SK-N-SH (cell line): ENCODE measurements at places on chromosomes 11 and 22.

GRCh38 chr11:34928960-34929680 lies 12.7 kb downstream of the PDHX start:
- peaks cover 11% of the 10 kb centered on the region; the same call in 1 of the 2 replicates for H3K4me1 ChIP-seq
- peaks cover 16% of the 10 kb centered on the region for H3K36me3 ChIP-seq
- DNase-seq = no peak
- no peak overlapping the region for H3K27ac ChIP-seq
- no peaks in the 10 kb centered on the region for H3K27me3 ChIP-seq

GRCh38 chr11:67654225-67654624 lies 3.7 kb upstream of the ACY3 start:
- H3K36me3 ChIP-seq = no peaks in the 10 kb centered on the region
- H3K4me1 ChIP-seq = no peaks in the 10 kb centered on the region; the same call in 1 of the 2 replicates
- H3K27ac ChIP-seq = no peak overlapping the region
- no peak for DNase-seq

GRCh38 chr11:81915045-81915444 lies 818.6 kb downstream of the FAM181B start:
- no peaks in the 10 kb centered on the region for H3K4me1 ChIP-seq
- no peak overlapping the region for H3K4me3 ChIP-seq
- DNase-seq = no peak
- no peaks in the 10 kb centered on the region for H3K36me3 ChIP-seq

- H3K4me3 ChIP-seq = no peak overlapping the region
- H3K27ac ChIP-seq = no peak overlapping the region
- no peaks in the 10 kb centered on the region for H3K4me1 ChIP-seq
- no peak for DNase-seq
Measured at GRCh38 chr11:1641096-1641495, 11.5 kb downstream of the KRTAP5-5 start.

- H3K36me3 ChIP-seq = peaks cover 23% of the 10 kb centered on the region
- peak within 1 kb of the TSS; percentile 98 for H3K4me3 ChIP-seq
- DNase-seq = peak; percentile 96
- peaks cover 8% of the 10 kb centered on the region for H3K4me1 ChIP-seq
Measured at GRCh38 chr11:116772443-116773202, at the start of gene BUD13. TSS of gene BUD13 (minus strand) at chr11:116772987. CDS start at chr11:116772964, 23 bp downstream.

DNA sequence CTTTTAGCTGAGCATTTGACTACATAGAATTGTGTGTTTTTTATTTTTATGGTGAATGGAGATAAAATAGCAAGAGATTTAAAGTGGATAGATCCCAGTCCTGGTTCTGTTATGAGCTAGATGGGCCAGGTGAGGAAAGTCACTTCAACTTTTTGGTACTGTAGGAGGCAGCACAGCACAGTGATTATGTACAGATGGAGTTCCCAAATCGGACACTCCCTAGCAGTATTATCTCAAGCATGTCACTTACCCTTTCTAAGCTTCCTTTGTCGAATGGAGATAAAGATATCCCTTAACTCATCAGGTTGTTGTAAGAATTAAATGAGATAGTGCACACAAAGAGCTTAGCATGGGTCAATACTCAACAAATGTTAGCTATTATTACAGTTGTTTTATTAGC lies 5.3 kb downstream of the EXPH5 start:
- no peaks in the 10 kb centered on the region for H3K4me1 ChIP-seq
- no peak overlapping the region for H3K4me3 ChIP-seq
- H3K27me3 ChIP-seq = peaks cover 9% of the 10 kb centered on the region; the same call in 1 of the 2 replicates
- H3K27ac ChIP-seq = no peak overlapping the region

- H3K4me3 ChIP-seq = no peak overlapping the region
- no peaks in the 10 kb centered on the region for H3K36me3 ChIP-seq
- no peak overlapping the region for H3K27ac ChIP-seq
- no peak for DNase-seq
Measured at GRCh38 chr11:123504401-123504800, 74.3 kb downstream of the GRAMD1B start.

- no peak overlapping the region for H3K27ac ChIP-seq
- H3K4me3 ChIP-seq = no peak overlapping the region
- H3K4me1 ChIP-seq = no peaks in the 10 kb centered on the region
- no peak for DNase-seq
- no peaks in the 10 kb centered on the region for H3K36me3 ChIP-seq
- no peaks in the 10 kb centered on the region for H3K27me3 ChIP-seq
Measured at GRCh38 chr22:37169406-37169805, 18.6 kb downstream of the C1QTNF6 start.

- no peak overlapping the region for H3K4me3 ChIP-seq
- H3K27ac ChIP-seq = no peak overlapping the region
- peaks cover 13% of the 10 kb centered on the region for H3K36me3 ChIP-seq
- no peaks in the 10 kb centered on the region for H3K27me3 ChIP-seq
- no peaks in the 10 kb centered on the region for H3K4me1 ChIP-seq
- DNase-seq = no peak
Measured at GRCh38 chr11:77981346-77981947, 13.0 kb downstream of the INTS4 start.

DNA sequence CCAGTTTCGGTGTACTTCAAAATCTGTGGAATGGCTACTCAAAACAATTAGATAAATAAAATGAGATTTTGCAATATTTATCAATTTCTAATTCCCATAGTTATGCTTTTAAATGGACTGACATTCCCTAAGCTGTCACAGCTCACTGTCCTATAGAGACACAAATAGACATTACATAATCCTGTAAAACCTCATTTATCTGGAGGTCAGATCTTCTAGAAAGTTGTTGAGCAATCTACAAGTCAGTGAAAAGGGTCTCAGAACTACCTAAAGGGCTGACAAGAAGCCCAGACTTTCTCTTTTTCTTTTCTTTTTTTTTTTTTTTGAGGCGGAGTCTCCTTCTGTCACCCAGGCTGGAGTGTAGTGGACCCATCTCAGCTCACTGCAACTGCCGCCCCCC lies 12.0 kb downstream of the ALG8 start:
- H3K27me3 ChIP-seq = no peaks in the 10 kb centered on the region
- peaks cover 9% of the 10 kb centered on the region for H3K36me3 ChIP-seq
- no peak overlapping the region for H3K4me3 ChIP-seq
- H3K27ac ChIP-seq = no peak overlapping the region

- no peaks in the 10 kb centered on the region for H3K27me3 ChIP-seq
- H3K27ac ChIP-seq = no peak overlapping the region
Measured at GRCh38 chr22:33897448-33897835, 22.8 kb downstream of the LARGE1 start.

DNA sequence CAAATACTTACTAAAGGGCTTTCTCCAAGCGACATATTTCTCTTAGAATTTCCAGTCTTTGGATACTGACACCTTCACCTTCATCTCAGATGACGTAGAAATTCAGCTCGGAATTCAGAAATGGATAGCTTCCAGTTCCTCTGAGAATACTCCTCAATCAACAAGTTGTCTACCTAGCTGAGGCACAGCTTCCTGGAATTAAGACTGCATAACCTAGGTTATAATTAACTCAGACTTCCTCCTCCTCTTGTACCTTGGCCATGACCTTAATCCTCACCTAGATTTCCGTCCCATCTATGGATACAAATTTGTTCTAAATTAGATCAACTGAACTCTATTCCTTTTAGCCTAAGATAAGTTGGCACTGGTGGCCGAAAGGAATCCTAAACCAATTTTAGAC lies 17.4 kb downstream of the ATP5MG start:
- no peak overlapping the region for H3K4me3 ChIP-seq
- H3K27me3 ChIP-seq = no peaks in the 10 kb centered on the region
- H3K27ac ChIP-seq = no peak overlapping the region
- peaks cover 8% of the 10 kb centered on the region; the same call in 1 of the 2 replicates for H3K4me1 ChIP-seq

- H3K36me3 ChIP-seq = no peaks in the 10 kb centered on the region
- H3K27me3 ChIP-seq = no peaks in the 10 kb centered on the region
- H3K4me3 ChIP-seq = peak overlapping the region; percentile 40; the same call in 1 of the 2 replicates
- DNase-seq = peak; percentile 93
- peaks cover 19% of the 10 kb centered on the region; the same call in 1 of the 2 replicates for H3K4me1 ChIP-seq
Measured at GRCh38 chr11:45655347-45655756, 10.1 kb downstream of the CHST1 start.

GRCh38 chr22:44068422-44069191 lies 44.5 kb downstream of the PARVB start:
- H3K4me1 ChIP-seq = no peaks in the 10 kb centered on the region
- no peaks in the 10 kb centered on the region for H3K27me3 ChIP-seq
- no peak overlapping the region for H3K27ac ChIP-seq
- H3K36me3 ChIP-seq = no peaks in the 10 kb centered on the region

DNA sequence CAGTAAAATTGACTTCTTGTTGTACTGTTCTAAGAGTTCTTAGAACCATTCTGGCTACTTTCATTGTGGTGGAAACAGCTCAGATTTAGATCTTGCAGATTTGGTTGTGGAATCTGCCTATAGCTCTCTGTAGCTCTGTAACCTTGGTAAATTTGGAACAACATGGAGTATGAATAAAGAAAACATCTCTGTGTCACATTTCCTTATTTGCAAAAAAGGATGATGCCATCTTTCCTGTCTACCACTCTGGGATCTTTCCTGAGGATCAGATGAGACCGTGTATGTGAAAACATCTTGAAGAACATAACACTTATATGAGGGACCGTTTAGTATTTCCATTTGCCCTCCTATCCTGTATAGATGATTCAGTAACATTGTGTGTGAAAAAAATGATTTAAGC lies 9.1 kb downstream of the ACRV1 start:
- no peak for DNase-seq
- no peak overlapping the region for H3K4me3 ChIP-seq
- no peaks in the 10 kb centered on the region for H3K4me1 ChIP-seq

GRCh38 chr11:73268671-73269271 lies 3.4 kb upstream of the P2RY6 start:
- no peak for DNase-seq
- no peaks in the 10 kb centered on the region for H3K36me3 ChIP-seq
- H3K4me3 ChIP-seq = no peak overlapping the region
- H3K27me3 ChIP-seq = no peaks in the 10 kb centered on the region

DNA sequence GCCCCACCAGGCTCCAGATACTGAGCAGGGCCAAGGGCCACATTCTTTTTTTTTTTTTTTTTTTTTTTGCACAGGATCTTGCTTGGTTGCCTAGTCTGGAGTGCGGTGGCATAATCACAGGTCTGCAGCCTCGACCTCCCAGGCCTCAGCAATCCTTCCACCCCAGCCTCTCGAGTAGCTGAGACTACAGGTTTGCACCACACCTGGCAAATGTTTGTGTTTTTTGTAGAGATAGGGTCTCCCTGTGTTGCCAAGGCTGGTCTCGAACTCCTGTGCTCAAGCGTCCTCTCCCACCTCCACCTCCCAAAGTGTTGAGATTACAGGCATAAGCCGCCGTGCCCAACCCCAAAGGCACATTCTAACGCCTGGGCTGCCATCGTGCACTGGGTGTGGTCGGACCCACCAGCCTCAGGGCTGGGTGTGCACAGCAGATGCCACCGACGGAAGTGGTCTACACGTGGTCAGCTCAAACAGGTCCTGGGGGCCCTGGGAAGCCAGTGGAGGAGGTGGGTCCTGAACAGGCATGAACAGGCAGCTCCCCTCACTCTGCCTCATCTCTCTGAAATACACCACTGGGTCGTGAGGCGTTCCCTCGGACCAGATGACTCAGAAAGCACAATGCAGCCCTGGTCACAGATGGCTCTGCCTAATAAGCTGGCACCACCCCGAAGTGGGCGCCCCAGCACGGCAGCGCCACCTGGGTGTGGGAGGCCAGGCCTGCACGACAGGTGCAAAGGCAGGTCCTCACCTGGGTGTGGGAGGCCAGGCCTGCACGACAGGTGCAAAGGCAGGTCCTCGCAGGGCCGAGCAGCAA lies 5.1 kb upstream of the B4GALNT4 start:
- peak; percentile 85 for DNase-seq
- no peaks in the 10 kb centered on the region for H3K27me3 ChIP-seq
- H3K36me3 ChIP-seq = no peaks in the 10 kb centered on the region

- H3K27me3 ChIP-seq = no peaks in the 10 kb centered on the region
- no peaks in the 10 kb centered on the region; the same call in 1 of the 2 replicates for H3K4me1 ChIP-seq
- no peak overlapping the region for H3K4me3 ChIP-seq
- H3K27ac ChIP-seq = no peak overlapping the region
Measured at GRCh38 chr11:66854729-66855211, 2.1 kb upstream of the LRFN4 start.

- peak; percentile 69 for DNase-seq
- no peaks in the 10 kb centered on the region for H3K4me1 ChIP-seq
- H3K27ac ChIP-seq = no peak overlapping the region
- H3K27me3 ChIP-seq = peaks cover 47% of the 10 kb centered on the region
Measured at GRCh38 chr11:62171261-62171723, 18.7 kb upstream of the SCGB1D1 start.

DNA sequence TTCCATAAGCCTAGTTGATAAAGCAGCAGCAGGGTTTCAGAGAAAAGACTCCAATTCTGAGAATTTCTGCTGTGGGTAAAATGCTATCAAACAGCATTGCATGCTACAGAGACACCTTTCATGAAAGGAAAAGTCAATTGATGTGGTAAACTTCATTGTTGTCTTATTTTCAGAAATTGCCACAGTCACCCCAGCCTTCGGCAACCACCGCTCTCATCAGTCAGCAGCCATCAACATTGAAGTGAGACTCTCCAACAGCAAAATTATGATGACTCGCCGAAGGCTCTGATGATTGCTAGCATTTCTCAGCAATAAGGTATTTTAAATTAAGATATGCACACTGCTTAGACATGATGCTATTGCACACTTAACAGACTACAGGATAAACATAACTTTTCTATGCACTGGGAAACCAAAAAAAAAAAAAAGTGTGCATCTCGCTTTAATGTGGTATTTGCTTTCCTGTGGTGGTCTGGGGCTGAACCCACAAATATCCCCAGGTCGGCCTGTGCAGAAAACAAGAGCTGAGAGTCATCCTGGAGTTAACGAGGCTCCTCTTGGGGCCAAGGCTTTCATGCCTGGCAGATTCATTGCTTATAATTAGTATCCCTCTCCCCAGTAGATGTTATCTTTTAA lies 192.1 kb downstream of the CTTN start:
- H3K4me1 ChIP-seq = no peaks in the 10 kb centered on the region
- no peak for DNase-seq
- H3K27ac ChIP-seq = no peak overlapping the region
- no peaks in the 10 kb centered on the region for H3K36me3 ChIP-seq
- H3K27me3 ChIP-seq = no peaks in the 10 kb centered on the region

- DNase-seq = no peak
- H3K27ac ChIP-seq = peak overlapping the region; percentile 81
- H3K4me1 ChIP-seq = peaks cover 12% of the 10 kb centered on the region; the same call in 1 of the 2 replicates
- no peaks in the 10 kb centered on the region for H3K36me3 ChIP-seq
- no peaks in the 10 kb centered on the region for H3K27me3 ChIP-seq
Measured at GRCh38 chr11:65541093-65541982, 16.5 kb downstream of the SCYL1 start.
